Stimulated activated CD8-positive, alpha-beta memory T cell treated with anti-CD3 and anti-CD28 coated beads, Interleukin-2, amount 100 ng/mL, for 1 hour (primary cell): ENCODE measurements at places on chromosomes 3 and 15.

DNA sequence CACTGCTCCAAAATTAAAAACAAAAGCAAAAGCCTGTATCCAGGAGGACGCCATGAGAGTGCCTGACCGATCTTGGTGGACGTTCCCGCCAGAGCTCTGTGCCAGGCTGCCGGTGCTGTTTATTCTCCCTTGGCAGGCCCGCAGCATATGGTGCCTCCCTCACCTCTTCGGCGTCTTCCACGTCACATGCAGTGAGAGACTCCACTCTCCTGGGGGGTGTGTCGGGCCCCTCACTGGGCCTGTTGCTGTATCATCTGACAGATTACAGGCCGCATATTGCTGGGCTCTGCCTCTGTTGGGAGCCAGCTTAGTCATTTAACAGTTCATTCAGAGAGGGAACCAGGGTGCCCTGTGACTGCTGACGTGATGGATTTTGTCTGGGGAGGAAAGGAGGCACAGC is 86.4 kb upstream of the ARRDC4 start:
- no peak for DNase-seq

- DNase-seq, result no peak
These were observed 90.7 kb downstream of the IGF2BP2 start for GRCh38 chr3:185733980-185734724.

DNA sequence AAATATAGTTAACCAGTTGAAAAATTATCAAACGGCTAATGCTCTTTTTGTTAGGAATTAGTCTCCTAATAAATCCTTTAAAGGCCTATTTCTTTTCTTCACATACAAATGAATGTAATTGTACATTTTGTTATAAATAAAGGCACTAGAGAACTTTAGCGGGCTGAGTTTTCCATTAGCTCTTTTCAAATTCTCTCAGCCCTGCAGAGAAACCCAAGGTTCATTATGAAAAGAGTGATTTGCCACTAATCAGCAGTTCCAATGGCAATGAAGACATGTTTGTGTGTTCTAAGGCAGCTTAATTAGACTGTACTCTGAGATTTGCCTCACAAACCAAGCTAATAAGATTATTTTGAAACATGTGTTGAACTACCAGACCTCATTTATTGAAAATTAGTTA is 64.6 kb upstream of the P2RY1 start:
- DNase-seq, result no peak

DNA sequence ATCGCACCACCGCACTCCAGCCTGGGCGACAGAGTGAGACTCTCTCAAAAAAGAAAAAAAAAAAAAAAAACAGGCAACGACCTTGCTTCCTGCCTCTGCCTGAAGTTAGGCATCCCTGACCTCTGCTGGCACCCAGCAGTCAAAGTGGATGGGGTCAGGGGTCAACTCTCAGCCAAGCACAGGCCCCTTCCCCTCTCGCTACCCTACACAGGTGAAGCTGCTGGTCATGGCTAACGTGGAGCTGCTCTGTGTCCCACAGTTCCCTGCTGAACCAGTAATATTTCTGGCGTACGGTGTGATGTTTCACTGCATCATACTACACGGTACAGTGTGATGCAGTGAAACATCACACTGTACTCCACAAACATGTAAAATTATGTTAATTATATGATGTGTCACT is 13.9 kb upstream of the FRG2C start:
- DNase-seq, result no peak

- no peak for DNase-seq
These were observed 34.2 kb downstream of the LIPC start for GRCh38 chr15:58465866-58466517.
